ENCODE measurements at places on chromosomes 4 and X.

DNA sequence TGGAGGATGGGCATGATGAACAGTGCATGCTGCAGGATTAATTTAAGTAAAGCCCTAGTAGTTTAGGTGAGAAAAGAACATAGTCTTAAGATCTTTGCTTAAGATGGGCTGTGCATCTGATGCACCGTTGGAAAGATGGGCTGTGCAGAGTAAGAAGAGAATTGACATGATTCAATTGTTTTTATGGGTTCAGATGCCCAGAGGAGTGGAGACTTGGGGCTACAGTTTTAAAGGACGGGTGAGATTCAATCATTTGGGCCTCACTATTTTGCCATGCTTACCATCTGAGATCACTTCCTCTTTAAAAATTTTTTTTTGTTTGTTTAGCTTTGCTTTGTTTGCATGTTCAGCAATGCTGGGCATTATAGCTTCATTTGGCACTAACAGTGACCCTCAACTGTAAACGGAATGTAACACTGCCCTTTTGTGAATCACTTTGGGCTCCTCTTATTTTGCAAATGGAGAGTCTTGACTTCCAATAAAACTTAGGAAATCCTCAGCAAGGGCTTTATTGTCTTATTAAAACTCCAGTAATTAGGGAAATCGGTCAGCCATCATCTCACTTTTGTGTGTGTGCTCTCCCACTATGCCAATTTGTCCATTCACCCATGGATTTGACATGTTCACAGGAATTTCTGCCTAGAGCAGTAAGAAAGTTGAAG is 216.1 kb upstream of the TLL1 start:
- DNase-seq = no peak

GRCh38 chrX:47771473-47771872 is 65.2 kb upstream of the ZNF81 start:
- no peak for DNase-seq

- DNase-seq = no peak
Measured at GRCh38 chrX:150352114-150352513, 11.0 kb upstream of the MAMLD1 start.

GRCh38 chrX:29662759-29663503 is 552.4 kb upstream of the MAGEB2 start:
- no peak for DNase-seq

GRCh38 chr4:18435781-18436180 is 414.2 kb upstream of the LCORL start:
- no peak for DNase-seq

DNA sequence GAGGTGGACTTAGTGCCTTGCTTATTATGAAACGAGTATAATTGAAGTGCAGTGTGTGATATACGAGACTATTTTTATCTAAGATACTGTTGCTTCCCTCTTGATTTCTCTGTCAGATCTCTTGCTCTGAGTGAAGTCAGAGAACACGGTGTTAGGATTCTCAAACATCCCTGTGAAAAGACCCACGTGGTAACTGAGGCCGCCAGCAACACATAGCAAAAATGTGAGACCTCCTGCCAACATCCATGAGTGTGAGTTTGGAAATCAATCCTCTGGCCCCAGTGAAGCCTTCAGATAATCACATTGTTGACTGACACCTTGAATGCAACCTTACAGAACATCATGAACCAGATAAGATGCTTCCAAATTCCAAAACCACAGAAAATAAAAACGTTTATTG is 954.4 kb downstream of the FAT4 start:
- DNase-seq = no peak

GRCh38 chr4:173382349-173382748 is 11.6 kb downstream of the SAP30 start:
- DNase-seq = no peak

- no peak for DNase-seq
Measured at GRCh38 chr4:25872851-25873631, 10.3 kb upstream of the SEL1L3 start.

DNA sequence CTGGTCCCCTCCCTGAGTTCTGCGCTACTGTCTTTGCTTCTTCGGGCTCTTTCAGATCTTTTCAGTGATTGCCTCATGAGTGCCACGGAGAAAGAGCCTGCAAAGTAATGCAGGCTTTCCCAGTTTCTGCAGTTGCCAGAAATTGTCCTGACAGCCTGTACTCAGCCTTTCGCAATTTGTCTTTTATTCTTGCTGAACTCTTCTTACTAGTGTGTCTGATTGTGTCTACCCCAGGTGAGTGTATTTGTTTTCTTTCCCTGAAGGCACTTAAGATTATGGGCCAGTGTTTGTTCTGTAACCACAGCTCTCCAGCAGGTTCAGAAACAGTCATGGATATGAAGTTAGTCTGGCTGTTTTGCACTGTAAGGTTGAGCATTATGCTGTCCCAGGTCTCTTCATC is 47.1 kb downstream of the FAM193A start:
- no peak for DNase-seq

DNA sequence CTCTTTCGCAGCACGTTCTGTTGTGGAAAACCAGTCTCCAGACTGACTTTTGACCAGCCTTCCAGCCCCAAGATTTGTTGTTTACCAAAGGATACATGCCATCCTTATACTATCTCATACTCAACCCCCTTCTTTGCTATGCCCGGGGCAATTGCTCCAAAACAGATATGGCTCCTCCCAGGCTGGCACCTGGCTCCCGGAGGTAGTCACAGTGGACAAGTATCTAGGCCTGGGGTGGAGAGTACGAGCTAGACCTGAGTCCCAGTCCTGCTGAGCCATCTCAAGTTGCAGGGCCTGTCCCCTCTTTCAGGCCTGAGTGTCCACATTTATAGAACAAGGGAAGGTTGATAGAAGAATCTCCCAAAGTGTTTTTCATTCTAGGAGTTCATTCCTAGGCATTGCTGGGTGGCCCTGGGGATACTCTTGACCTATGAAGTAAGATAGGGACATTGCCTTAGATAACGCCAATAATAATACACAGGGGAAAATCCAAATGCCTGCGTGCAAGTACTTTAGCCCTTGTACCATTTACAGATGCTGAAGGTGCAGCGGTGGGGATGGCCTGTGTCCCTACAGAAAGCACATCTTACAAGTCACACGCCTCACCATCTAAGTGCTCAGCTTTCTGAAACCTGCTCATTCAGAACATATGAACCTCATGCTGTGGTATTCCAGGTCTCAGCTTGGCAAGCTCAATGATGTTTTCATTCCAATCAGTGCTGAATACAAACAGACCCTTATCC is 136.7 kb upstream of the MAMLD1 start:
- no peak for DNase-seq

DNA sequence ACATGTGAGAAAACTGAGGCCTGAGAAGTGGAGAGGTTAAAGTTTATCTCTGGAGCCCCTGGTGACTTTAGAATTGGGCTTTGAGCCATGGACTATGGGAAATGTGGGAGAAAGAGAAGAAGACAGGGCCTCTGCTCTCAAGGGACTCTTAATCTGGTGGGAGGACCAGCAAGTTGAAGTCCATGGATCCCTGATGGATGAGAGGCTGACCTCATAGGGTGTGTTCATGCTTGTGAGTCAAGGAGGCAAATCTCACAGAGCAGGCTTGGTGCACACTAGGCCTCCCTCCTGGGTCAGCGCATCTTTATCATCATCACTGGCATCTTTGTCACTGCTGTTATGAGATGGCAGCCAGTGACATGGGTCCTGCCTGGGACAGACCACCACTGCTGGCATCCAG is 211.9 kb downstream of the AFAP1 start:
- no peak for DNase-seq

DNA sequence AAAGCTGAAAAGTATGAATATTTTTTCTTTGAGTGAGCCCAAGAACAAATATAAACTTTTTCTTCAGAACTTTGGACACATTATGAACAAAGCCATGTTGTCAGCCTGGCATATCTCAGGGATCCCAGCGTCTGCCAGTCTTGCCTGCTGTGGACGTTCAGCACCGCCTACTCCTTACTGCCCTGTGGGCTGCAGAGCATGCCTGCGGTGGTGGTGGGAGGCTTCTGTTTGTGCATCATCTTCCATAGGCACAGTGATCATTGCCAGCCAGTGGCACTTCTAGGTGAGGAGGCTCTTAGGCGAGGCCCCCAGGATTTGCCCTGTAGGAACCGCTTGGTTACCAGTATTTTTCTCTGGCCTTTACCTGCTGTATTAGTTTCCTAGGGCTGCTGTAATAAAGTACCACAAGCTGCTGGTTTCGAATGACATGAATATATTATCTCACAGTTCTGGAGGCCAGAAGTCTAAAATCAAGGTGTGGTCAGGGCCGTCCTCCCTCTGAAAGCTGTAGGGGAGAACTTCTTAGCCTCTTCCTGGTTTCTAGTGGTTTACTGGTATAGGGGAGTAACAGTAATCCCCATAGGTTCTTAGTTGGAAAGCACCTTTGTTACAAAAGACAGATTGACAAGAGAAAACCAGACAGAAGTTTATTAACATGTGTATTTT is 15.4 kb downstream of the ANXA3 start:
- no peak for DNase-seq

GRCh38 chr4:173280998-173281397 is 53.2 kb downstream of the HMGB2 start:
- DNase-seq = no peak

DNA sequence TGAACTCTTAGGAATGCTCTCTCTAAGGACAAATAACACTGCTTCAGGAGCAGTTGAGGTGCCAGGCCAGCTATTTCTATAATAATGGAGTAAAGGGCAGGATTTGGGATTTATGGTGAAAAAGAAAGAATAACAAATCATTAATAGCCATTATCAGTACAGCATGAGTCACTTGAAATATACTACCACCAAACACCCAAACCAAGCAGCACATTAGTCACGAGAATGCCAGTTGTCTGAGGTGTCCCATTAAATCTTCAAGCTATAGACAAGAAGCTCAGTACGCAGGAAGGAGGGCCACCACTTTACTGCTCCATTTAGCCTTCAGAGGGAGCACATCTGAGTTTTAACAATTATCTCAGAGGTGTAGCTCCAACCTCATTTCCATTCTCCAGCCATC is 106.8 kb upstream of the MAGEA10 start:
- DNase-seq = no peak

DNA sequence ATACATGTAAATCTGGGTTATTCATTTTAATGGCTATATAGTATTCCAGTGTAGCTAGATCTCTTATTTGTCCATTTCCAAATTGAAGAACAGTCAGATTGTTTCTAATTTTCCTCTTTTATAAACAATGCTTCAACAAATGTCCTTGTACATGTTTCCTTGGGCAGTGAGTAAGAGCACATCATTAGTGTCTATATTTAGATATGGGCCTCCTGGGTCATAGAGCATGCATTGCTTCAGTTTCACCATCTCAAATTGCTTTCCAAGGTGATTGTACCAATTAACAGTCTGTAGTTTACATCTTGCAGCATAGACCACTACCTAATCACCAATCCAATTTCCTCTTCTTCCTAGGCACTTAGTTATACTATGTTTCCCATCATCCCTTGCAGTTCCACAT is 13.4 kb downstream of the PHKA2 start:
- no peak for DNase-seq

DNA sequence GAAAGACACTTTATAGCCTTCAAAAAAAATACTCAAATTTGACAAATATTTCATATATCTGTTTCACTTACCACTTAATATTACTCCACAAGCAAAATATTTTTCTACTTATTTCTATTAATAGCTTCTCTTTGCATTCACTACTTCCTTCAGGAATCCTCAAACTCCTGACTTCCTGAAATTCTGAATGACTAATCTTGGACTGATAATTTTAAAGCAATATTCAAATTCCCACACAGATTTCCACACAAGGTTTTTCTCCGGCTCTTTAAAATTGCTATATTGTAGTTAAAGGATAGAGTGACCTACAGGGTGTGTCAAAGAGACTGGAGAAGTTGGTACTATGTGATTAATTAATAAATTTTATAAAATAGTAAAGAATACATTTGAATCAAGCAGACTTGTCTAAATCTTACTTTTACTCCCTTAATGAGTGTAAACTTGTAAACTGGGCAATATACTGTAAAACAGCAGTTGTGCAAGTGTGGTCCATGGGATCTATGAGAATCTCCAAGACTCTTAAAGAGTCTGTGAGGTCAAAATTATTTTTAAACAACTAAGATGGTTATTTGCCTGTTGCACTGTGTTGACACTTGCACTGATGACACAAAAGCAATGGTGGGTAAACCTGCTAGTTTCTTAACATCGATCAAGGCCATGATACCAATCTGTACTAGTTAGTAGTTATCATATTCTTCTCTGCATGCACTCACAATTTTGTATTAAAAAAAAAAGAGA is 44.5 kb downstream of the ANKRD17 start:
- DNase-seq = no peak

- no peak for DNase-seq
Measured at GRCh38 chr4:29805916-29806480, 914.2 kb upstream of the PCDH7 start.

DNA sequence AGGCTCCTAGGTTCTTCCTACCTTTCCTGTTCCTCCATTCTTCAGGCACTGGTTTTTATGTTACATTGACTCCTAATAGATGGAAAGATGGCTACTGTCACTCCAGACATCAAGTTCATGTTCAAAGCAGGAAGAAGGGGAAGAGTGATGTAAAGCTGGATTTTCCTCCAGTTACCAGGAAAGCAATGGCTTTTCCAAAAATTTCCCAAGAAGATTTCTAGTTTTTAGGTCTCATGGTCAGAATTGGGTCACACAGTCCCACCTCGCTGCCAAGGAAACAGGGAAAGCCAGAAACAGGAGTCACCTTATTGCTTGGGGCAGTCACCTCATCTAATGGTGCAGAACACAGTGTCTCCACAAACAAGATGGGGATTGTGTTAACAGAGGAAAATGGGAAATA is 21.5 kb downstream of the RXFP1 start:
- DNase-seq = no peak

DNA sequence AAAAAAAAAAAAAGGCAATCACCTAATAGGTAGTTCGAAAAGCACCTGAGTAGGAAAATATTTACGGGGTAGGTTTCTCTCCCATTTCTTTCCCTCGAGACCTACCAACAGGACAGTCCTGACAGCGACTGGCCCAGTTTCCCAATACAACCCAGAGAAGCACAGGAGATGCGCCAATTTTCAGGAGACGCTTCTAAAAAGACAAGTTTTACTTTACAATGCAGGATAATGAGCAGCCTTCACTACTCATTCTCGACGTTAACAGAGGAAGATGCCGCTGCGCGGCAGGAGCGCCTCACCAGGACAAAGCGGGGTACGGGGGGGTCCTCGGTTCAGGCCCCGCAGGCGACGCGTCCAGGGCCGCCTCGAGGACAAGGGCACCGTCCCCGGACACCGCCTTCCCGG is 708 bp downstream of the BCLAF3 start:
- no peak for DNase-seq

- DNase-seq = no peak
Measured at GRCh38 chr4:68372588-68372987, 22.7 kb upstream of the YTHDC1 start.

- peak; percentile 46 for DNase-seq
Measured at GRCh38 chr4:683982-684622, 4.8 kb downstream of the SLC49A3 start.

GRCh38 chr4:145979160-145979559 is 40.5 kb upstream of the ZNF827 start:
- DNase-seq = no peak

DNA sequence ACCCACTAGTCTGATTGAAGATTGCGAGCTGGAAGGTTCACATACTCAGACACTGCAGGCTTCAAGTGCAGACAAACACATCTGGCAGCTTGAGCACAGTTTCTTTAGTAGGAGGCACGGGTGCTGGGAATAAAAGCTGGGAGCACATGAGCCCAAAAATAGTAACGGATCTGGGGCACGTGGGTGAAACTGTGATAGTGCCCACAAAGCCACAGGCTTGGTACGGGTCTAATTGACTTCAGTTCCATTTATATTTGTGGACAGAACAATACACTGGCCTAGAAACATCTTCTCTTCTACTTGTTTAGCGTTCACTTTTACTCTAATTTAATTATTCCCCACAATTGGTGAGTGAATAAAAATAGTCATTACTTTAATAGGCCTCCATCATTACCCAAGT is 2370.7 kb downstream of the PCDH7 start:
- no peak for DNase-seq

All from GM06990 (cell line).